ENCODE measurements at places on chromosomes 4 and X.

DNA sequence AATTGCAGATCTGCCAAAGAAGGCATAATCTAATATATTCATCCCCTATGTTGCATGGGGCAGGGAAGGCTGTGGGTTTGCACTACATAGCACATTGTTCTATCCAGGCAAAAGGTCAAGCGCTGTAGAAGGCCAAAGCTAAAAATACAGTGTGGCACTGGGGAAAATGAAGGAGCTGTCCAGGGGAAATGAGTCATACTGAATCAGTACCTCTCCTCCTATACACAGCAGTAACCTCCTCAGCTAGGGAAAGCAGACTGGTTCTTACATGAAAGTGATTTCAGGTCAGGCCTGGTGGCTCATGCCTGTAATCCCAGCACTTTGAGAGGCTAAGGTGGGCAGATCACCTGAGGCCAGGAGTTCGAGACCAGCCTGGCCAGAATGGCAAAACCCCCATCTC, 31.0 kb upstream of the SLC25A4 start:
- DNase-seq: no peak

GRCh38 chr4:153095448-153096204, 108.6 kb upstream of the TRIM2 start:
- DNase-seq: no peak

- DNase-seq: no peak
Measured at GRCh38 chr4:38470735-38471262, 193.2 kb upstream of the KLF3 start.

GRCh38 chr4:73533515-73534422, 52.2 kb downstream of the AFM start:
- no peak for DNase-seq

GRCh38 chr4:117164338-117164737, 79.0 kb upstream of the TRAM1L1 start:
- no peak for DNase-seq

DNA sequence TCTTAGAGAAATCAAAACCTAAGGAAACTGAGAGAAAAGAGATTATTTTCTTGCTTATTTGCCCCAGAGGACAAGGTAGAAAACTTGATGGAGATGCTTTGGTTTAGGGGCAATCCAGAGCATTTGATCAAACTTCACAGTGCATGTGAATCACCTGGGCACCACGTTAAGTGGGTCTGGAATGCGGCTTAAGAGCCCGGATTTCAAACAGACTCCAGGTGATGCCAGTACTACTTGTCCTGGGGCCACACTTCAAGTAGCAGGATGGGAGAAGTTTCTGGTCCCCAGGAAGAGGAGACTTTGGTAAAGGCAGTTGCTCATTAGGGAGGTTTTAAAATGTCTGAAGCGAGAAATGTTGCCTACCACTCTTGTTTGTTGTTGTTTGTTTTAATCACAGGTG, 51.8 kb downstream of the PHOX2B start:
- peak; percentile 32 for DNase-seq

- no peak for DNase-seq
Measured at GRCh38 chr4:53590187-53590586, 1.1 kb downstream of the LNX1 start.

GRCh38 chrX:69523314-69523713, 19.2 kb downstream of the NALF2 start:
- DNase-seq: no peak
